ENCODE measurements at places on chromosomes 5 and 9. TPM values are rescaled to one million over a fixed set of nuclear protein-coding genes. Genes with fewer than 3 reads are reported as not detected.

GRCh38 chr9:77833561-77834429, 185.7 kb upstream of the GNA14 start:
- no peak for DNase-seq

Gene SLC25A2
- total RNA-seq = 0.57 TPM

GRCh38 chr5:178637356-178638074, 10.7 kb upstream of the CLK4 start:
- DNase-seq = no peak

- peak; percentile 60 for DNase-seq
Measured at GRCh38 chr5:619444-619843, 7.3 kb downstream of the CEP72 start.

Gene IFNA7
- not detected for total RNA-seq

DNA sequence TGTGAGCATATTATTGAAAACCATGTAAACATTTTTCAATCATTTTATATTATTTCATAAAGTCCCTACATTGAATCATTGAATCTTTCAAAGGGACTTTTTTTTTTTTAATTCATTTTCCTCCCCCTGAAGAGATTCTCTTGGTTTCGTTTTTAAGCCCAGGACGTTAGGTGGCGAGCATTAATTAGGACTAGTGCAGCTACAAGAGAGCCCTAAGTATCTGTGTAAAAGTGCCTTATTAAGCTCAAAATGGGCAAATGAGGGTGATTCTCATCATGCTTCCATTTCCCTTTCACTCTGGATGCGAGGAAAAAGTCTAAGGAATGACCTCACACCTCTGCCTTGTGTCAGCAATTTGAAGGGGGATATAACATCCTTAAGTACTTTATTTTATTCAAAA, 517.9 kb upstream of the ITGA1 start:
- no peak for DNase-seq

GRCh38 chr5:59034498-59035186, 451.8 kb downstream of the RAB3C start:
- no peak for DNase-seq
